ENCODE measurements at places on chromosomes 4 and X. TPM values are rescaled to one million over a fixed set of nuclear protein-coding genes. Genes with fewer than 3 reads are reported as not detected.

- no peaks in the 10 kb centered on the region for H3K36me3 ChIP-seq
- H3K4me1 ChIP-seq, result no peaks in the 10 kb centered on the region
- no peaks in the 10 kb centered on the region for H3K27me3 ChIP-seq
These were observed 1.0 kb upstream of the UGT8 start for GRCh38 chr4:114597410-114598115.

GRCh38 chr4:9781343-9782135, at the start of gene DRD5:
TSS of gene DRD5 (plus strand) at chr4:9781634. CDS start at chr4:9782030, 396 bp downstream.
- DNase-seq, result no peak
- no peak within 1 kb of the TSS for H3K4me3 ChIP-seq
- no peak within 1 kb of the TSS for H3K27ac ChIP-seq
- H3K27me3 ChIP-seq, result no peaks in the 10 kb centered on the region
- no peaks in the 10 kb centered on the region for H3K4me1 ChIP-seq

DNA sequence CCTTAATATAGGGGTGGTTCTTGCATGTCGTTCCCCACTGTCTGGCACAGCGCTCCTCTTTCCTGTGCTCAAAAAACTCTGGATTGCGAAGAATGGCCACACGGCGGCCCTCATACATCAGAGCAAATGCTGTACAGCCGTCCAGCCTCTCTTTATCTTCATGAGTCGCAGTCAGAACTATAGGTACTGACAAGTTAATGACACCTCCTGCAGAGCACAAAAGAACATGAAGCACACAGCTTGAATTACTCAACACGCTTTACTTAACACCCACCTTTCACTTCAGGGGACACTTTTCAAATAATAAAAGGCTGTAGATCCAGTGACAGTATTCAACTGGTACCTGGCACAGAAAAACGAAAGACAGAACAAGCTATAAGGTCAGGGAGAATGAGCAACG, 65.3 kb downstream of the PAPSS1 start:
- no peak overlapping the region for H3K27ac ChIP-seq
- DNase-seq, result peak; percentile 6

XAGE1A gene
- not detected for total RNA-seq

DNA sequence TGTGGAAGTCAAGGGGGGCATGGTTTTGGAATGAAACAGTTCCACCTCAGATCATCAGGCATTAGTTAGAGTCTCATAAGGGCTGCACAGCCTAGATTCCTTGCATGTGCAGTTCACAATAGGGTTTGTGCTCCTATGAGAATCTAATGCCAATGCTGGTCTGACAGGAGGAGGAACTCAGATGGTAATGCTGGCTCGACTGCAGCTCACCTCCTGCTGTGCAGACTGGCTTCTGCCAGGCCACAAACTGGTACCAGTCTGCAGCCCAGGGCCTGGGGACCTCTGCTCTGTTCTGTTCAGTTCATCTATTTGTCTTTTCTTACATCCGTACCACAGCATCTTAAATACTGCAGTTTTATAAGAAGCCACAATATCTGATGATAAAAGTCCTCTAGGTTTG, 12.2 kb upstream of the MSL3 start:
- no peaks in the 10 kb centered on the region for H3K36me3 ChIP-seq
- H3K27ac ChIP-seq, result no peak overlapping the region
- H3K27me3 ChIP-seq, result no peaks in the 10 kb centered on the region
- no peaks in the 10 kb centered on the region for H3K4me1 ChIP-seq
- no peak for DNase-seq
- H3K4me3 ChIP-seq, result no peak overlapping the region

- no peak overlapping the region for H3K27ac ChIP-seq
- H3K4me3 ChIP-seq, result no peak overlapping the region
- no peak for DNase-seq
- H3K27me3 ChIP-seq, result no peaks in the 10 kb centered on the region
- H3K36me3 ChIP-seq, result no peaks in the 10 kb centered on the region
These were observed 21.8 kb upstream of the BBS12 start for GRCh38 chr4:122710434-122711308.

NHSL2 gene
- total RNA-seq, result not detected

GRCh38 chr4:175373031-175373430, 439.0 kb downstream of the GPM6A start:
- H3K36me3 ChIP-seq, result no peaks in the 10 kb centered on the region
- no peaks in the 10 kb centered on the region for H3K27me3 ChIP-seq
- no peak overlapping the region for H3K4me3 ChIP-seq
- no peak for DNase-seq
- no peak overlapping the region for H3K27ac ChIP-seq

GRCh38 chr4:82706349-82707000, 92.1 kb downstream of the SCD5 start:
- H3K27ac ChIP-seq, result no peak overlapping the region
- H3K27me3 ChIP-seq, result 0 out of 3 replicates have a peak, but pooled peaks cover 3% of the 10 kb centered on the region
- no peak overlapping the region for H3K4me3 ChIP-seq
- H3K36me3 ChIP-seq, result no peaks in the 10 kb centered on the region

DNA sequence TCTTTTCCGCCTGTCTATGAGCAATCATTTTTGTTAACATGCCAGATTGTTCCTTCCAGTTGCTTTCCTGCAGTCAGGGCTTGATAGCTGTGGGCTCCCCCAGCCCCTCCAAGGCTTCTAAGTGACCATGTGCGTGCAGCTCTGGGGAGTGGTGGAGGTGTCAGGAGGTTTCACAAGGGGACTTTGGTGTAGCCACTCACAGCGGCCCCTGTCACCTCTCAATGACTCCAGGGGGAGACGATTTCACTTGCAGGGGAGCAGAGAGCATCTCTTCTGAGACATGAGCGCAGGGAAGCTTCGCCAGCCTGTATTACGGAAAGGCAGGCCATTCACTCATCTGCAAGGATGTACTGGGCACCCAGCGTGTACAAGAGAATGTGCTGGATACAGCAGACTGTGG, 3.1 kb upstream of the GPR78 start:
- no peaks in the 10 kb centered on the region for H3K4me1 ChIP-seq
- DNase-seq, result no peak
- H3K27ac ChIP-seq, result no peak overlapping the region
- no peak overlapping the region for H3K4me3 ChIP-seq
- no peaks in the 10 kb centered on the region for H3K36me3 ChIP-seq

GRCh38 chrX:133335027-133335426, 80.3 kb downstream of the GPC4 start:
- no peaks in the 10 kb centered on the region for H3K4me1 ChIP-seq
- no peak for DNase-seq
- H3K27ac ChIP-seq, result no peak overlapping the region
- H3K27me3 ChIP-seq, result no peaks in the 10 kb centered on the region
- no peaks in the 10 kb centered on the region for H3K36me3 ChIP-seq
- H3K4me3 ChIP-seq, result no peak overlapping the region

ZCCHC12 gene
- total RNA-seq, result 0.14 TPM

GRCh38 chr4:147943159-147943638, 211.3 kb downstream of the ARHGAP10 start:
- H3K27ac ChIP-seq, result no peak overlapping the region
- H3K4me1 ChIP-seq, result no peaks in the 10 kb centered on the region
- H3K27me3 ChIP-seq, result no peaks in the 10 kb centered on the region
- no peak for DNase-seq
- H3K4me3 ChIP-seq, result no peak overlapping the region

DNA sequence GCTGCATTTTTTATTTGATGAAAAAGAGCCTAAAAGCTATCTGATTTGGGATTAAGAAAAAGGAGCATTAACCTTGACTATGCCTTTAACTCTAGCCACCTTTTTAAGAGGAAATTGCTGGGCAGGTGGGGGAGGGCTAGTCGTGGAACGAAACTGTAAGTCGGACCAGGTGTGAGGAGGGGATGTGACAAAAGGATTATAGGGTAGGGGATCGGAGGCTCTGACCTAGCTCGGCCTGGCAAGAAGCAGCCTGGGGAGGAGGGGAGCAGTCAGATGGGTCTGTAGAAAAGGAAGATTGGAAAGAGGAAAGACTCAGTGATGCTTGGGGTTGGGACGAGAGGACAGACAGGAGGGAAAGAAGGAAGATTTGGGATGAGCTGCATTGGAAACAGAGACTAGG, 21.1 kb upstream of the SPCS3 start:
- no peak for DNase-seq
- H3K36me3 ChIP-seq, result no peaks in the 10 kb centered on the region
- H3K4me1 ChIP-seq, result no peaks in the 10 kb centered on the region
- no peak overlapping the region for H3K4me3 ChIP-seq
- H3K27me3 ChIP-seq, result no peaks in the 10 kb centered on the region

GRCh38 chr4:151541389-151542071, 132.6 kb downstream of the FHIP1A start:
- H3K4me1 ChIP-seq, result no peaks in the 10 kb centered on the region
- no peak overlapping the region for H3K27ac ChIP-seq
- no peaks in the 10 kb centered on the region for H3K27me3 ChIP-seq

GRCh38 chrX:39930786-39931528, 166.8 kb downstream of the BCOR start:
- no peaks in the 10 kb centered on the region for H3K36me3 ChIP-seq
- H3K27me3 ChIP-seq, result peaks cover 3% of the 10 kb centered on the region
- no peak overlapping the region for H3K27ac ChIP-seq
- DNase-seq, result no peak

DNA sequence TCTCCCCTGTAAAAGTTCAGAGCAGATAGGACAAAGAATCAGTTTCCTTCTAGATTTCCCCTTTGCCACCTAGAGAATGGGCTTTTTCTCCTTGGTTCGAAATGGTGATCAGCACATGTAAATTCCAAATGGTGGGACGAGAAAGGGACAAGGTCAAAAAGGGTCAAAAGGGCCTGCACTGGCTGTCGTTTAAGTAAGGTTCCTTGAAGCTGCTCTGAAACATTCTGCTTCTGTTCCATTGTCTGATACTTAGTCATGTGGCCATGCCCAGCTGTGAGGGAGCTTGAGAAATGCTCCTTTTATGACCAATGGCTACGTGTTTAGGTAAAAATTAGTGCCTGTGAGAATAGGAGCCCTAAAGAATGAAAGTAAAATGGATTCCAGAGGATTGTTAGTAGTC, 165.9 kb upstream of the CENPE start:
- H3K27ac ChIP-seq, result no peak overlapping the region
- H3K36me3 ChIP-seq, result no peaks in the 10 kb centered on the region
- no peaks in the 10 kb centered on the region for H3K4me1 ChIP-seq
- no peak for DNase-seq
- H3K27me3 ChIP-seq, result no peaks in the 10 kb centered on the region

DNA sequence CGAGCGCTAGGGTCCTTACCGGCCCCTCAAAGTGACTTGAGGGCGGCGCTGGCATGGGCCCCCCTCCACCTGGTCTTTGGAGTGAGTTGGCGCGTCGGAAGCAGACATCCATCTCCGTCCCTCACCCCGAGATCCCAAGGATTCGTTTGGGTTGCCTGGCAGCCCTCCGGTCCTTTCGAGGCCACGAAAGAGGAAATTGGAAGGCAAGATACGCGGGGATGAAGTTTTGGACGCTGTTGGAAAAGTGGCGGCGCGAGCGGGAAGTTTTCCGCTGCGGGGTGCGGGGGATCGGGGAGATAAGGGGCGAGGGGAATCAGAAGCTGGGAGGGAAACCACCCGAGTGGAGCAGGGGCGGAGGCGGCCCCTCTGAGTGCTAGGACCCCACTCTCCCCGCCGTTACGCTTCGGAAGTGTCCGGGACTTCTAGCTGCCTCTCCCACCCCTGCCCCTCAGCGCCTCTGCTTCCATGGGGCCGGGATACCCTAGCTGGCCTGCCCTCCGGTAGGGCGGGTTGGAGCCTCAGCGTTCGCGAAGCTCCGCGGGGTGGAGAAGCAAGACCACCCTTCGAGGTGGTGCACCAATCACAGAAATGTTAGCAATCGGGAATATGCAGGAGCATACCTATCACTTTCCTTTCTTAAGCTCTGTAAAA, 57.8 kb downstream of the FRMPD3 start:
- H3K36me3 ChIP-seq, result no peaks in the 10 kb centered on the region
- no peaks in the 10 kb centered on the region for H3K4me1 ChIP-seq
- DNase-seq, result no peak

GRCh38 chr4:158814636-158815330, 46.0 kb downstream of the FNIP2 start:
- H3K27me3 ChIP-seq, result no peaks in the 10 kb centered on the region
- H3K36me3 ChIP-seq, result no peaks in the 10 kb centered on the region
- H3K4me1 ChIP-seq, result peaks cover 95% of the 10 kb centered on the region
- DNase-seq, result no peak
- H3K4me3 ChIP-seq, result no peak overlapping the region
- peak overlapping the region; percentile 47 for H3K27ac ChIP-seq

- H3K4me1 ChIP-seq, result no peaks in the 10 kb centered on the region
- H3K27me3 ChIP-seq, result no peaks in the 10 kb centered on the region
- no peak overlapping the region for H3K4me3 ChIP-seq
These were observed 85.0 kb downstream of the HPGD start for GRCh38 chr4:174437324-174437723.

GRCh38 chr4:74335341-74336021, 27.2 kb downstream of the EPGN start:
- no peak for DNase-seq
- no peak overlapping the region for H3K27ac ChIP-seq
- no peaks in the 10 kb centered on the region for H3K4me1 ChIP-seq
- H3K27me3 ChIP-seq, result no peaks in the 10 kb centered on the region
- H3K4me3 ChIP-seq, result no peak overlapping the region

GRCh38 chr4:79535516-79535915, 127.5 kb upstream of the GK2 start:
- no peaks in the 10 kb centered on the region for H3K4me1 ChIP-seq
- no peak for DNase-seq
- H3K36me3 ChIP-seq, result no peaks in the 10 kb centered on the region
- no peak overlapping the region for H3K27ac ChIP-seq

SATL1 gene
- not detected for total RNA-seq

GALNTL6 gene
- not detected for total RNA-seq

TEX13A gene
- not detected for total RNA-seq

HSFX2 gene
- total RNA-seq, result not detected

SPINK2 gene
- not detected for total RNA-seq

DNA sequence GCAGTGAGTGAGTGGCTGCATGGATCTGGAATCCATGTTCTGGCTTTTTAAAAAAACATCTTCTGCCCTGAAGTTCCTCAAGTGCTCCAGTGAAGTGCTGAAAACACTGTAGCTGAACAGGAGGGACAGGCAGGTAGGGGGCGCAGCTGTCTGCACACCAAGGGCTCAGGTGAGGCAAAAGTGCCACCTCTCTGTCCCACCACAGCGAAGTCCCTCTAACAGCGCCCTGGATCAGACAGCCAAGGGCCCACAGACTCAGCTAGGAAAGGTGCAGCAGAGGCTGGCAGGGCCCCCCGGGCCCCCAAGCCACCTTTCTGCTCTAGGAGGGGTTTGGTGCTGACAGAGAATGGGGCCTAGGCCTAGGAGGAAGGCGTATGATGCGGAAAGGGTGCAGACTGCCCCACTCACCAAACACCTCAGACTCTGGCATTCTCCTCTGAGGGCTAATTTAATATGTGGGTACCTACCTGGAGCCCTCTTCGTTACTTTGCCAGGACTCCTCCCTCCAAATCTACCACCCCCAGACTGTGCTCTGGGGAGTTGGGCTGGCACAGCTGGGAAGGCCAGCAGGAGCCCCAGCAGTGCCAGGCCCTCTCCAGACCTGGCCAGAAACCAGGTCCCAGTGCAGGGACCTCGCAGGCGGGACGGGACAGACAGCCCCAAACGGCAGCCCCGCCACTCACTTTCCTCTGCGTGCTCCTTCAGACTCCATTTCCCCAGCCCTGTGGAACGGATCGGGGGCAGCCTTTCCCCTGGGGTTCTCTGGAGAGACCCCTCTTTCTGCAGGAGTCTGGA, 73.7 kb downstream of the ENPP6 start:
- peaks cover 9% of the 10 kb centered on the region for H3K27me3 ChIP-seq
- H3K27ac ChIP-seq, result no peak overlapping the region
- H3K4me1 ChIP-seq, result peaks cover 9% of the 10 kb centered on the region
- no peak overlapping the region for H3K4me3 ChIP-seq

Measured in HepG2 (cell line).